ENCODE measurements at places on chromosomes 16 and 17.

DNA sequence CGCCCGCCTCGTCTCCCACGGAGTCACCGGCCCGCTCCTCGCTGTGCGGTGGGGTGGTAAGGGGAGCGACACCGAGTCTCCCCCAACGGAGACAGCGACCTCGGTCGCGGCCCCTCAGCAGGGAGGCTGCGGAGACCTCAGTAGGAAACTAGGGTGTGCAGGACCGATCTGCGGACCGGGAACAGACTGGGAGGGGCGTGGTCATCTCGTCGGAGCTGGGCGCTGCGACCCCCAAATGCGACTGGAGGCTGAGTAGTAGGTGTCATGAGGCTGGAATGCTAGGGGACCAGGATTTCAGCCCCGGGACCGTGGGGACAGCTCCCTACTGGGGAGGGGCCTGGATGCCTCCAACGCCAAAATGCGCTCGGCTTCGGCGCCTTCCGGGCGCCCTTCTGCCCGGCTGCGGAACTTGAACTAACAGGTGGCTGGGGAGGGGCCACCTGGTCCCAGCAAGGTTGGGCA is 1.3 kb downstream of the CACNG4 start:
- DNase-seq: no peak

- no peak for DNase-seq
Measured at GRCh38 chr17:67588326-67588725, 129.4 kb upstream of the NOL11 start.

GRCh38 chr17:63138713-63139112 is 172.7 kb downstream of the TANC2 start:
- no peak for DNase-seq

DNA sequence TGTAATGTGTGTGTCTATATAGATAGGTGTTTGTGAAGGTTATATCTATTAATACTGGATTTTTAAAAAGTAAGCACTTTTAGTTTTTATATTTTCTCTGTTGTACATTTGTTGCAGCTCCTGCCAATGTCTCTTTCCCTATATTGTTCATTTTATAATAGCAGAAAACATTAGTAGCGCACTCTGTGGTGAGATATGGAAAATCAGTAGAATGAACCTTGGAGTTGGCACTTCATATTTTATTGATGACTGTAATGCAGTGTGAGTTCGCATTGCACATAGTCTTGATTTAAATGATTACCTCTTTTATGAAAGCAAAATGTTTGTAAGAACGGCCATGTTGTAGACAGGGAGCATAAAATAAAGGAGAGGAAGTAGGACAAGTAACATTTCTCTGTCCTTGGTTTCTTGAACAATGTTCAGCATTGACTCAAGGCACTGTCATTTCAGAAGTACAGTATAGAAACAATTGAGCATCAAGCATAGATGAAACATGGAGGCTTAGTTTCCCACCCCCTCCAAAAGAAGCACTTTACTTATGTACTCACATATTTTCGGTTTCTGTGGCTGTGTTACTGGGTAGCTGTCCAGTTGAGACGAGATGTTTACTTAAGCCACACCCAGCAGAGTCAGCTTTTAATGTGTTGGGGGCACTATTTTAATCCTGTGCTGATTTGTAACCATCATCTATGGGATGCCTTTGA is 74.0 kb downstream of the TANC2 start:
- DNase-seq: no peak

GRCh38 chr16:90018297-90018651 is 982 bp downstream of the DBNDD1 start:
- DNase-seq: no peak

GRCh38 chr17:15440347-15440746 is 27.1 kb downstream of the CDRT4 start:
- DNase-seq: no peak

DNA sequence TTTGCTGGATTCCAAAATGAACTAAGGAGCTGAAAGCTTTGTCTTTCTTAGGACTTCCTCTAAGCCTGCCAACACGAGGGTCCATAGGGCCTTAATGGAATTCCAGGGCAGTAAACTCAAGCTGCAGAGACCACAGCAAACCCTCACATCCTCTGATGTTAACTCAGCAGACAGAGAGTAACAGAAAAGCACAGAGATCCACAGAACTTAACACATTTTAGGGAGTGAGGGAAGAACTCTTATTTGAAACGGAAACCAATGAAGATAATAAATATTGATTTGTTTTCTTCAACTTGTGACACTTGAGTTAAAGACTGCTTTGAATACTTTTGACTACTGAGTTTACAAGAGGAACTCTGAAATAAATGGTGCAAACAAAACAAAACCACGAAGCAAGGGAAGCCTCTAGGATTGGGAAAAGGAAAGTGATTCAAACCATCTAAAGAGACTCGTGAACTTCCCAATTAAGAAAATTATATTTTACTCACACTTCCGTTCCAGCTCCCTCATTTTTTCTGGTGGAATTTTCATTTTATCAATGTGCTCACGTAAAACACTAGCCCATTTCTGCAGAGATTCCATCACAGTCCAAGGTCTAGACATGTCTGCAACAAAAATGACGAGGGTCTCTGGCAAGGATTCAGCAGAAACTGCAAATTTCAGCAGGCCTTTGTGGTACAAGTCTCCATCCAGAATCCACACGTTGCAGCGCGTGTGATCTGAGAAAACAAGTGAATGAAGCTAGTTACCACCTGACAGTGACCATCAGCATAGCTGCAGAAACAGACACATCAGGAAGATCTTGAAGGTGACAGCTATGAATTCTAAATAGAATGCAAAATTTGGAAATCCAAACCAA is 9.2 kb downstream of the DYNC1LI2 start:
- DNase-seq: no peak

- DNase-seq: no peak
Measured at GRCh38 chr17:39757176-39757662, 19.5 kb downstream of the GRB7 start.

DNA sequence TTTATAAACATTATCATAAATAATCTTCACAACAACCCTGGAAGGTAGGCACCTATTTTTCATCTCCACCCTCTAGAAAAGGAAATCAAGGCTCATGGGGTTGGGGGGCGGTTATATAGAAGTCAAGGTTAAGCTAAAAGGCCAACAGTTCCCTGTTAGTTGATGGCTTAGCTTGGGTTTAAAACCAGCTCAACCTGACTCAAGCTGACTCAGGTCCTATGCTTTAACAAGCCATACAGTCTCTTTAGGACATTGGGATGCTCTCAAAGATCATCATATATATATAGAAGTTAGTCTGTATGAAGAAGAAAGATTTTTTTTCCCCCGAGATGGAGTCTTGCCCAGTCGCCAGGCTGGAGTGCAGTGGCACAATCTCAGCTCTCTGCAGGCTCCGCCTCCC is 44.8 kb upstream of the MED13 start:
- no peak for DNase-seq

- no peak for DNase-seq
Measured at GRCh38 chr16:64238571-64238970, 883.3 kb downstream of the CDH11 start.

GRCh38 chr17:32629563-32630190 is 142.9 kb downstream of the CDK5R1 start:
- no peak for DNase-seq

GRCh38 chr16:20628213-20628612 is 52.0 kb upstream of the ACSM2B start:
- DNase-seq: no peak

All from CD4-positive, alpha-beta T cell treated with Interleukin-17A for 4 hours (primary cell).